ENCODE measurements at places on chromosomes 6 and 20.

GRCh38 chr6:33699131-33699530 lies 12.4 kb downstream of the UQCC2 start:
- DNase-seq: no peak

DNA sequence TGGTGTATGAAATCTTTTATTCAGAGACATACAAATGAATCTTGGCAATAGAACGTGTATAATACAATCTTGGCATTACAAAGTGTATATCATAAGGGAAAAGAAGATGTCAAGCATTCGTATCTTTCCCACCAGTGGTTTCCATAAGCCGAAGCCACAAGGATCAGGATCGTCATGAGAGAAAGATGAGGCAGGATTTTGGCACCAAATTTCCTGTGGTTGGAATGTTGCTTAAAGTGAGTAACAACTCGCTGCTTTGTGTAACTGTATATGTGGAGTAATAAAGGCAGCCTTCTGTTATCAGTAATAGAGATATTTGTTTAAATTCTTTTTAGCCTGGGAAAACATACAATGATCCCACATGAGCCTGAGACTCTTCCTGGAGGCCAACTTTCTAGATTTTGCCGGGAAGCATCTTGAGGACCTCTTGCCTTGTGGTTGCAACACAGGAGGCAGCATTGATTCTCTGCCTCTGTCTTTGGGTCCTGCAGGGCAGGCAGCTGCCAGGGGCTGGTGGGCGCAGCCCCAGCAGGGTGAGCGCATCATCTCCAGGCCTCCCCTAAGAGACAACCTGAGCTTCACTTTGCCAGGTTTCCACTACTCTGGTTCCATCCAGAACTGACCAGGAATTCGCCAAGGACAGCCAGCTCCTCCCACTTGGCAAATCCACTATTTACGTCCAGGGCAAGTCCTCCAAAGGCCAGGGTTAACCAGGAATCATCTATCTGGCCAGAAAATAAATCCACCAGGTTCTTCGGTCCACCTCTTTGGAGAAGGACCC lies 230.9 kb upstream of the SULF2 start:
- no peak for DNase-seq

- DNase-seq: no peak
Measured at GRCh38 chr6:44071670-44072451, 55.4 kb downstream of the MRPL14 start.

DNA sequence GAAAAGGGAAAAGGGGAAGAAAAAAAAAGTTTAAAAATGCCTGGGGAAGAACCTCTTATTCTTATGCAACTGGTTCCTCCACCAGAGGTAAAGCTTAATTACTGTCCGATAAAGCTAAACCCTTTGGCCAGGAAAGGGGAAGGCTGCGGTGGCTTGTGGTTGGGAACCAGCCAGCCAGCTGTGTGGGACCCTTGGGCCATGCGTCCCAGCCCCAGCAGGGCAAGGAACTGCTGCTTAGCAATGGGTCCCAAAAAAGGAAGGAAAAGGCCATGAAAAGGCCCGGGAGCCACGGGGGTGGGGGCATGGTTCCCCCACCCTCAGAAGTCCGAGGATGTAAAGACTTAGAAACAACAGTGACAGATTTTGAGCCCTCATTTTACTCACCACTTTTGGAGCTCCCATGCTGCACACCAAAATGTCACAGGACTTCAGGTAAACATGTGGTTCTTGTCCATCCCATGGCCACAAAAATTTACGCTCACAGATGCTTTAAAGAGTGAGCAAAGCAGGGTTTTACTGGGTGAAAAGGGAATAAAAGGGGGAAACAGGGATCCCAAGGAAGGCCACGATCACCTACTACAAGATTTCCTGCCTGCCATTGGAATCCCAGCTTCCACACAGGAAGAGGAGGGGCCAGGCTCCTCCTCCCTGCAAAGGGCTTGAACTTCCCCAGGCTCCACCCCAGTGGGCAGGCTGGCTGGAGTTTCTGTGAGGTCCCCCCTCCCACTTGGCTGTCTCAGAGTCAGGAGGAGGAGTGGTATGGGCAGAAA lies 1234.7 kb upstream of the GJE1 start:
- DNase-seq: peak; percentile 86

DNA sequence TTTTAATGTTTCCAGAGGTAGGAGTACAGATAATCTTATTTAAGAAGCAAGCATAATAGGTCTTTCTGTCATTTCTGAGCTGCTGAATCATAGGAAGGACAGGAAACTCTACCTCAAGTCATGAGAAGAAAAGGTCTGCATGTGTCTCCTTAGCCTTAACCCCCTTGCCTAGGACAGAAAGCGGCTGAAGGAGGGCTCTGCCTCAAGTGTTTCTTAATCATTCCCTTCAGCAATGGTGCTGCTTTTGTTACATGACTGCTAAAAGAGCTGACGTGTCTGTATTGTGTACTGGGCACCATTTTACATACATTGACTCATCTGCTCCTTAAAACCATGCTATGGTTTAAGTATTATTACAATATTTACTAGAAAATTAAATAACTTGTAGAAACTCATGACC lies 564.0 kb upstream of the AGPAT4 start:
- no peak for DNase-seq

DNA sequence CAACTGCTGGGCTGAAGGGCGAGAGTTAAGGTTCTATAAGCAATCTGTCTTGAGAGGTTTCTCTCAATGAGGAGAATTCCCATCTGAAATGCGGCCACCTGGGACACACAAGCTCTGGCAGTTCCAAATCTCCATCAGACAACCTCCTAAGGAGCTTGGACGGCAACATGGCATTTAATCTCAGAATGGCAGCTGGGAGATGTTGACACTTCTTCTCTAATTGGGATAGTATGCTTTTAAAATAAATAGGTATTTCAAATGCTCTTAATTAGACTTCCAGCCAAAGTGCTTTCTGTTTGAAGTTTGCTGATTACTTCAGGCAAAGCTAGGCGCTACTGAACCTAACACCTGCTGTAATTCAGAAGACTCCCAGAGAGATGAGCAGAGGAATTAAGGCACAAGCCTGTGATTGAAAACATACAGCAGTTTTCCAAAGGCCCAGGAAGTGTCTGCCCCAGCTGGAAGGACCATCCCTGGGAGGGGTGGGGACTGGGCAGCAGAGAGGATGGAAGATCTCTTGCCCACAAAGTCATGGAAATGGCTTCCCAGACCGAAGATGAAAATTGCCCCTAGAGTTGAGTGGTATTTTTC lies 59.1 kb upstream of the KCNK16 start:
- DNase-seq: no peak

Measured in inflammatory macrophage treated with lipopolysaccharide for 1 hour (primary cell).